Ovary (tissue), 10 donors: ENCODE measurements at places on chromosomes 11 and 22. TPM values are rescaled to one million over a fixed set of nuclear protein-coding genes. Genes with fewer than 3 reads are reported as not detected.
A peak's percentile ranks its signal among the peaks of the same experiment; 100 is the strongest.

Gene PANX2
- polyA plus RNA-seq, result 2.0 TPM

Gene MAPK11
- 13.0 TPM for polyA plus RNA-seq

Gene CDC42BPG
- polyA plus RNA-seq, result 0.35 TPM

Gene JHY
- polyA plus RNA-seq, result 4.2 TPM

DNA sequence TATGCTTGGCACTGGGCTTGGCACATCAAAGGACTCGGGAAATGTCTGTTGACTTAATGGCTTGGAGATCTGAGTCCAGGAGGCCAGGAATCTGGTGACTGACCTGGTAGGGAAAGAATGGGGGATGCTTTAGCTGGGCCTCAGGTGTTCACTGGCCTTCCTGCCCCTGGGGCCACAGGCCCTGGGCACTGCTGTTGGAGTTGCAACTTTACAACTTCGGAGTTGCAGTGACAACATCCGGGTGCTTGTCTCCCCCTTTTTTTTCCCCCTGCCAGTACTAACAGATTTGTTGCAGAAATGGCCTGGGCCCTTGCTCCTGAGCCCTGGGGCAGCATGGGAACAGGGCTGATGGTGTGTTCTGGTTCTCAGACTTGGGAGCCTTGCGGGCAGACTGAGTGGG, 23.8 kb downstream of the OSBP2 start:
- DNase-seq, result no peak

DNA sequence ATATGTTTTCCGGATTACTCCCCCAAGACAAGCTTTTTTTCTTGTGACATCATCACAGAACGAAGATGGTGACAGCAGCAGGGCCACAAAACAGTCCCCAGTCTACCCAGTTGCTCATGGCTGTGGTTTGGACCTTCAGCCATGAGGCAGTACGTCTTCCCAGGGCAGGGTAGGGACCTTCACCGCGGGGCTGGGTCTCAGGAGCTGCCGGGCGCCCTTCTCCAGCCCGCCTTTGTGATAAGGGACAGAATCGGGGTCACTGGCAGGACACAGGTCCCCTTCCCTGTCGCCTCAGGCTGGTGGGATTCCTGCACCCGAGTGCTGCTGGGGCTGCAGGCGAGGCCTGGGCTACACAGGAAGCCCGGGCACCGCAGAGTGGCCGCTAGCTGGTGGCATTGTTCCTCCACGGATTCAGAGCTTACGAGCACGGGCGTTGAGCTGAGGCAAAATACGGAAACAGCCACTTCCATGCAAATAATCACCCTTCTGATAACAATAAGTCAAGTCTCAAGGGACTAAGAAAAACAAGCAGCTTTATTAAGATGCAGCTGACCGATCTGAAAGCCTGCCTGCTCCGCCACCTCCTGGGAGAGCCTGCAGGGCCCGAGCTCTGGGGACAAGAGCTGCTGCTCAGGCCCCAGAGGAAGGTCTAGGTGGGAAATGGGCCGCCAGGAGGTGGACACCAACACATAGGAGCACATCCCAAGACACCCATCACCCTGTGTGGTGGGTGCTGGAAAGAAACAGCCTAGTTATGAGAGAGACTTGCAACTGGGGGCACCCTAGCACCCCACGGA, 12.3 kb downstream of the TBX1 start:
- DNase-seq, result no peak

GRCh38 chr22:34592123-34592740, 473.7 kb upstream of the ISX start:
- DNase-seq, result no peak

DNA sequence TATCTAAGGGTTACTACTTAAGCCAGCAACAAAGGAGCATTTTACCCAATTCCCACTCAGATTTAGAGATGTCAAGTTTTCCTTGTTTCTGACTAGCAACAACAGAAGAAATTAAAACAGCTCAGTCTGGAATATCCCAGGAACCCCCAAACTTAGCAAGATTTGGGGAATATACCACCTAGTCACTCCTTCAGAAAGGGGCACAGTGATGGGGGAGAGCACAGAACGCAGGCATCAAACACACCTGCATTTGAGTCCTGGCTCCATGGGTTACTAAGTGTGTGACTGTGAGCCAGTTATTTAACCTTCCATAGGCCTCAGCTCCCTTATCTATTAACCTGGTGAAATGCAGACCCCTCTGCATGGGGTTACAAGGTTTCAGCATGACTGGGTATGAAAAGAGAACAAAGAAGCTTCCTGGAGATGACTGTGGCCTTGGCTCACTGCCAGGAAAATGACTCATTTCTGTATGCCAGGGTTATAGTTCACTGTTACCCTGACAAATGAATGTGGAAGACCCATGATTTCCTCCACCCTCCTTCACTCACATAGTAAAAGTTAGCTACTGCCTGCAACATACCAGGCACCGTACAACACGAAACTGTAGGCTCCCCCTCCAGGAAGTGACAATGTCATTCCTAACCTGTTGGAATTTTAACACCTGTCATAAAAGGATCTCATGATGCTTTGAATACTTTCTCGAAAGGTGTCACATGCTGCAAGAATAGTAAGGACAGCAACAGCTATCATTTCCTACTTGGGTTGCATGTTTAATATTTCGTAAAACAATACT, 79.6 kb downstream of the ME3 start:
- peak; percentile 74 for DNase-seq

DNA sequence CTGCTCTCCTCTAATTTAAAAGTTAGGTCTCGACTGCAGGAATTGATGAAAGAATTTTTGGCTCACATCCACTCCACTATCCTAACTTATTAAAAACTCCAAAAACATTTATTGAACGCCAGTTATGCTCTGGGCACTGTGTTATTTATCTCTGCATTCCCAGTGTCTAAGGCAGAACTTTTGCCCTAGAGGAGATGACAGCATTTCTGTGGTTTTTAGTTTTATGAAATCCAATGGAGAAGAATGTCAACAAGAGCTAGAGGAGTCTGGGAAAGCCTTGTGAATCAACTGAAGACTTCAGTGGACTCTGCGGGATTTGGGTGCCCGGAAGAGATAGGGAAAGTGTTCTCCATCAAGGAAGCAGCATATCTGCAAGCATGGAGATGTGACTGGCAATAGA, 217.0 kb upstream of the PGR start:
- DNase-seq, result no peak

DNA sequence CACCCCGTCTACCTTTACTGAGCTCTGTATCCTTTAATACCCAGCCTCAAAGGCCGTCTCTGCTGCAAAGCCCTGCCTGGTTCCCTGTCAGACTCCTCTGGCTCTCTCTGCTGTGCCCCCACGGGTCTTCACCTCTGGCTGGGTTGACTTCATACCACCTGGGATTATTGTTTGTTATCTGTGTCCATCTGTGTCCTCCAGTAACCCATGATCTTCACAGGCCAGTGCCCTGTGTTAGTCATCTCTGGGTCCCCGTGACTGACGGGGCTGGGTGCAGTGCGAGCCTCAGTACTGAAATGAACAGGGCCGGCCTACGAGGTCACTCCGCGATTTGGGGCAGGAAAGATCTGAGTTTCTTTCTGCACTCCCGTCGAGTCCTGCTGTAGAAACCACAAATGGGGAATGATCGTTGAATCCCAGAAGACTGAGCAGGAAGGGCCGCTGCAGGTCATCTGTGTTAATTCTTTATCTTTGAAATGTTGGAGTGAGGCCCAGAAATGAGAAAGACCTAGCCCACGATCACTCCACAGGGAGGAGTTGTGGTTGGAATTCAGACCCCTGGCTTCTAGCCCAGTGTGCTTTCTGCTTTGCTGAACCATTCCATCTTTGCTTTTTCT, 12.3 kb upstream of the TUB start:
- peak; percentile 74 for DNase-seq

DNA sequence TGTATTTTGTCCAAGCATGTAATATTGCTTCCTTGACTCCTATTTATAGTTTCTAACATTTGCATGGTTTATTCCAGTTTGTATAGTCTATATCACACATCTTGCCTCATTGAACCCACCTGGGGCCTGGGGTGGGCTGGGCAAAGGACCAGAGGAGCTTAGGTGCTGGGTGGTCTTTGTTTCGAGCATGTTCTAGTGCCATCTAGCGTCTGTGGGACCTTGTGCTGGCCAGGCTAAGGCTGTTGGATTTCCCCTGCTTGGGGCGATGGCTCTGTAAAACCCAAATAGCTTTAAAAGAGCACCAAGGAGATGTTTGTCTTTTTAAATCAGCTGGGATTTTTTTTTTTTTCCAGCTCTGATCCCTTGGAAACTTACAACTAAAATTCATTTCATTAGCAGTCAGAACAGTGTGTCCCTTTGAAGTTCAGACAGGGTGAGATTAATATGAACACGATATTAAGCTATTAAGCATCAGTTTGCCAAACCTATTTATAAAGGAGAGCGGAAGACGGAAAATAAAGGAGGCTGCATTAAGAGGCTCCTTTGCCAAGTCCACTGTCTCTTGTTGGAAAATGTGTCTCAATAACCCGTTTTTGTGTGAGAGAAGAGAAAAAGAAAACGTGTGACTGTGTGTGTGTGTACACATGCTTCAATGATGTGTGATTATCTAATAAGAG, 157.4 kb downstream of the COMMD9 start:
- DNase-seq, result peak; percentile 69

DNA sequence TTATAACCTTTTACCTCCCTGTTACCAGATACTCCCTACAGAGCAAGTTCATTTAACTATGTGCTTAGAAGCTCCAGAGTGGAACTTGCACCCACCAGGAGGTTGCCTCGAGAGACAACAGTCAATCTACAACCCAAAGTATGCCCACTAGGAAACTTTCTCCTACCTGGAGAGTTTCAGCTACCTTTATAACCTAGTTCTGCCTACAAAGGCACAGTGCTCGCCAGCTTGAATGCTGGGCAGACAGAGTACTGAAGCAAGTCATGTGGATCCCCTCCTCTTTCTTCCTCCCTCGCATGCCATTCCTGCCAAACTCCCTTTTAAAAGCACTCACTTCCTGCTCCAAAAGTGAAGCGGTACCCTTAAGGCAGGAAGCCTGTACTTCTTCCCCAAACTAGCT, 258.9 kb downstream of the SWAP70 start:
- no peak for DNase-seq

DNA sequence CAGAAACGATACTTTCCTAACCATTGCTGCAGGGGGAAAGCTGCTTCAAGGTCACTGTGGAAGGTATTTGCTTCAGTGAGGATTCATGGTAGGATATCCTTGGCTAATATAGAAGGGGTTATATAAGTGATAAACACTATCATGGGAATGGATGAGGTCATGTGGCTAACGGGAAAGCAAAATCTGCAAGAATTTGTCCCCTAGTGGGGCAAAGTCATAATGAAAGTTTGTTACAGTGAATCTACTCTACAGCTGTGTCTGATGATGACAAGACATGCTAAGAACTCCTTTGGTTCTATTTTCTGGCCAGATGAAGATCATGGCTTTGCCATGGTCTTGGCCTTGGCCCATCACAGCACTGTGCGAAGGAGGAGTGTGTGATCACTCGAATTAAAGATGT, 13.8 kb downstream of the MMP20 start:
- DNase-seq, result no peak

DNA sequence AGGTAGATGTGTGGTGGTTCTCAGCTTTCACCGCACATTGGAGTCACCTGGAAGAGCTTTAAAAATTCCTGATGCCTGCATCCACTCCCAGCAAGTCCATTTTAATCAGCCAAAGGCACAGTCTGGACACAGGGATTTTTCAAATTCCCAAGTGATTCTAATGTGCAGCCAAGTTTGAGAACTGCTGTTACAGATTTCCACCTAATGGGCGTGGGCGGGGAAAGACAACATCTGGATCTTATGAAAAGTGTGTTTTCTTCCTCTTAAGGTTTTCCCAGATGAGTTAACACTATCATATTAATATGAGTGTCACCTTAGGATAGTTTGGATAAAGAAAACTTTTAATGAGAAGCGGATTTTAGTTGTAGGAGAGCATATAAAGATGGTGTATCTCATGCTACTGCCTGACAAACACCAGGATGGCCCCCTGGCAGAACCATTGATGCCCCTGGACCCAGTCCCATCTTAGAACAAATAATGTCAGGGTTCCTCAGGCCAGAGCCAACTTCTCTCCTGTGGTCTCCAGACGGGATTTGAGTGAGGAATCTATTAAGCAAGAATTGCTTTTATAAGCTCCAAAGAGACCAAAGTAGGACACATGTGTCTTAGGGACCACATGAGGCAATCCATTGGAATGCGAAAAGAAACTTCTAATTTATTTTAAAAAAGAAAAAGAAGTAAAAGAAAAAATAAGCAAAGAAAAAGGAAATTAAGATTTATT, 31.9 kb downstream of the POU2AF1 start:
- DNase-seq, result no peak
